ENCODE measurements at places on chromosomes 2 and 18.
A peak's percentile ranks its signal among the peaks of the same experiment; 100 is the strongest.

- DNase-seq: no peak
These were observed 20.0 kb downstream of the ID2 start for GRCh38 chr2:8701681-8702379.

- no peak for DNase-seq
These were observed 155.3 kb upstream of the TWIST2 start for GRCh38 chr2:238692562-238692961.

- DNase-seq: no peak
These were observed 9.8 kb upstream of the PAPOLG start for GRCh38 chr2:60746318-60746717.

DNA sequence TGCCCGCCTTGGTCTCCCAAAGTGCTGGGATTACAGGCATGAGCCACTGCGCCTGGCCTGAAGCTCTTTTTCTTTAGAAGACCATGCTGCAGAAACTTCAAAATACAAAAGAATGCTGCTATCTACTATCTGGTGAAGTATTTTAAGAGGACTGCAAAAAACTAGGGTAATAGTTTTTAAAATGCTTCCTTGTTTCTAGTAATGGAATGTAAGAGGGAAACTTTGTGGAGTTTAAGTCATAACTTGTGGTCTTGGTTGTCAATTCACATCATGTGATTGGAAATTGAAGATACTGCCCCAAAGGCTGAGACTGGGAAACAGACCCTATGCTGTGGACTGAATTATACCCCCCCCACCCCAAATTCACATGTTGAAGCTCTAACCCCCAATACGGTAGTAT, 68.3 kb downstream of the B3GNT2 start:
- DNase-seq: no peak

DNA sequence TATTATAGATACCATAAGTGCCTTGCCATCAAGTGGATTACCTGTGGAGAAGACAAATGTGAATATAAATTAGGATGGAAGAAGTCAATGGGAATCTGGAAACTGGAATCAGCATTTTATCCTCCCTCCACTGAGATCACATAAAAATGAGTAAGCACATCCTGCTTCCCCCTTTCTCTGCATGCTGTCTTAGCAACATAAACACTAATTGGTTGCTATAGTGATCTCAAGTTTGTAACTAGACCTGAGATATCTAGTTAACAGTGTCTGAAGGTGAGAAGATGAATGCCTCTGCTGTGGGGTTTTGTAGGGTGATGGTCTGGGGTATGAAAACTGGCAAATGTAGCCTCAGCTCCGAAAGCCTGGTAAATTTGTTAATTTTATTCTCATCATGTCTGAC, 1357.5 kb upstream of the CELF4 start:
- no peak for DNase-seq

DNA sequence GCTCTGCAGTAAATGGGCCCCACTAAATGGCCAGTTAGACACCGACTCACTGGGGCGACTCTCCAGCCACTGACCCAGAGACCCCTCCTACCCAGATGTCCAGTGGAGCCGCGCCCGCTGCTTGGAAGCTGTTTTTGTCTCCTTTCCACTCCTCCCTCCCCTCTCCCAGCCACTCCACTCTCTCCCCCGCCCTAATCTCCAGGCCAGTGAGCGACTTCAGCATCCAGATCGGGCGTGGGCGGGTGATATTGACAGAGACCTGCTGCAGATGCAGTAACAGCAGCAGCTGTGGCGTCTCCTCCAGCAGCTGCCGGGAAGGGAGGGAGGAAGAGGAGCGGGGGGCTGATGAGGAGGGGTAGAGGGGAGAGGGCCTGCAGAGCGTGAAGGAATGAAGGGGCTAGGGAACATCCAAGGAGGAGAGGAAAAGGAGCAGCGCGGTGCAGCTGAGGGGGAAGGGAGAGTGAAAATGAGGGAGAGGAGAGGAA, at the start of gene SCN7A:
SCN7A (minus strand) TSS at position 110 of the 485 bp plus-strand sequence. CDS start 16,553 bp downstream, outside the sequence.
- DNase-seq: peak; percentile 86

GRCh38 chr18:59629894-59630293, 67.3 kb downstream of the CCBE1 start:
- no peak for DNase-seq

DNA sequence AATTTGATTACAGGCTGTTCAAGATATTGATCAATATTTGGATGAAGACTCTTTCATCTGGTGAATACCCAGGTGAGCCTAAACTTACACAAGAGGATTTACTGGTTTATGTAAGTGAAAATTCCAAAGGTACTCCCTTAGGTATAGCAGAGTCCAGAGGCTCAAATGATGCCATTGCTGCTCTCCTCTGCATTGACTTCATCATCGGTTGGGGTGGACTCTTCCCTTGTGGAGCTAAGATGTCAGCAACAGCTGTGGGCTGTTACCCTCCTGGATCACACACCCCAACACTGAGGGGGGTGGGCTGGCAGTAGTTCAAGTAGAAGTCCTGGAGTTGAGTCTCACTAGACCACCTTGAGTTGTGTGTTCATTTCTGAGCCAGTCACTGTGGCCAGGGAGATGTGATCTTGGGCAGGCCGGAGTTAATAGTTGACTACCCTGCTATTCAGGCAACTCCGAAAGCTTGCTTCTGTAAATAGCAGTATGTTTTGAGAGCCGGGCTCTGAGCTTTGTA, 236.9 kb downstream of the PTPRM start:
- no peak for DNase-seq

DNA sequence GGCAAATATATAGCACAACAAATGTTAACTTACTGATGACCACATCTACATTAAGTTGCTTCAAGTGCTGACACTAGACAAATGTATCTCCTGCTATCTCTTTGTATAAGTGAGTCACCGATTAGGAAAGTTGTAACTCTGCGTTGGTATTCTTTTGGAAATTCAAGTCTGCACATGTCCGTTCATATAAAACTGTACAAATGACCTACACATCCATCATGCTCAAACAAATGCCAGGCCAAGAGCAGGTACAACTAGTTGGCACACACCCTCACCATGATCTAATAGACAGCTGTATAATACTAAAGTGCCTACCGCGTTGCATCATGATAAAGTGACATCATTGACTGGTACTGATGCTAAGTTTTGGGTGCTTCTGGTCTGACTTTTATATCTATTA, 141.1 kb downstream of the RBMS1 start:
- no peak for DNase-seq

DNA sequence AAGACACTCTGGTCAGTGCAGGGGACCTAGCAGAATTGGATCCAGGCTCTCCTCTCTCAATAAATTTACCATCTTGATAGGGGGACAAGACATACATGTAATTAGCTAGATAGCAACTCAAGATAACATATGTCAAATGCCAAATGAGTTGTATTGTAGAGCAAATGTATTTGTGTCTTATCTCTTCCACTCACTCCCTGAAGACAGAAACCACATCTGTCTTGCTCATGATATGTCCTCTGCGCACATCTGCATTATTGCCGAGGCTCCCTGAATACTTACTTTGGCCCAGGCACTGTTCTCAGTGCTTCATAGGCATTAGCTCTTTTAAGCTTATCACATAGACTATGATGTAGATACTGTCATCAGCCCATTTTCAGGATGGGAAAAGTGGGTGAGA, 122.9 kb upstream of the GATA6 start:
- DNase-seq: no peak

- DNase-seq: no peak
These were observed 81.3 kb downstream of the CDC42EP3 start for GRCh38 chr2:37590119-37590571.

- peak; percentile 25 for DNase-seq
These were observed 163.9 kb downstream of the LDLRAD4 start for GRCh38 chr18:13382366-13382953.

DNA sequence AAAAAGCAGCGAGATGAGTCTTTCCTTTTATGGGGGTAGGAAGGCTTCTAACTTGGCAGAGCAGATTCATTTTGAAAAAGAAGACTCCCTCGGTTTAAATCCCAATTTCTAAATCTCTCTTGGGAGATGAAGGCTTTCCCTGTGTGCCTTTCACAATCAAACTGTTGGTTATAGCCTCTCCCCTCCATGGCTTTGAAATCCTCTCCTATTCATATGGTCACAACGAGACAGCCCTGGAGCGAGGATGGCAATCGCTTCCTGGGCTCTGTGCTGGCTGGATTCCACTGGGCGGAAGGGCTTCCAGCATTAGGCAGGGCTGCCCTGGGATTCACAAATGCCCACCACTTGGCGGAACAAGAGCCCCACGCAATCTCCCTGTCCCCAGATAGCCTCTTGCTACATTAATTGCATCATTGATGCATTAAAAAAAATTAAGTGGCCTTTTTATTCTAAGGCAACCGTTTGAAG, 1.6 kb downstream of the CAVIN2 start:
- DNase-seq: peak; percentile 58

DNA sequence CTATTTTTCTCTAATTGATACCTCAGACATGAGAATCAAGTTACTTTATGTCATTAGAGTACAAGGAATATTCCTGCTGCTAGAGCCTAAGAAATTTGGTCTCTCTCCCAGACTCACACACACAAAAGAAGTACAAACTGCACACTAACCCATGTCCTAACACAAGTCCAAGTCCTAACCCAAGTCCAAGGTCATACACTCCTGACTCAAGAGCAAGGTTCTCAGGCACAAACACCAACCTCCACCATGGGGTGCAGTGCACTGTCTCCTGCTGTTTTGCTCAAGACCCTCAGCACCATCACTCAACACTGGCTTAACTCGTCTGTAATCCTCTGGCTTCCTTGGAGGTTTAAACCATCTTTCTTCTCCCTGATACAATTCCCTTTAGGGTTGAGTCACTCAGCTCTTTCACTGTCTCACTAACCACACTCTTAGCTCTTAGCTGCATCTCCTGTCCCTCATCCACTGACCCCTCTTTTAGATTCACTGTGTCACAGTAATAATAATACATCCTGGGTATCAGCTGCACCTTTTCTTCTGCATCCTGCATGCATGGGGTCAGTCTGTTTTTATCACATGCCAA, 129.8 kb downstream of the BCL2L11 start:
- no peak for DNase-seq

GRCh38 chr2:200320344-200320743, 13.9 kb downstream of the SPATS2L start:
- no peak for DNase-seq

DNA sequence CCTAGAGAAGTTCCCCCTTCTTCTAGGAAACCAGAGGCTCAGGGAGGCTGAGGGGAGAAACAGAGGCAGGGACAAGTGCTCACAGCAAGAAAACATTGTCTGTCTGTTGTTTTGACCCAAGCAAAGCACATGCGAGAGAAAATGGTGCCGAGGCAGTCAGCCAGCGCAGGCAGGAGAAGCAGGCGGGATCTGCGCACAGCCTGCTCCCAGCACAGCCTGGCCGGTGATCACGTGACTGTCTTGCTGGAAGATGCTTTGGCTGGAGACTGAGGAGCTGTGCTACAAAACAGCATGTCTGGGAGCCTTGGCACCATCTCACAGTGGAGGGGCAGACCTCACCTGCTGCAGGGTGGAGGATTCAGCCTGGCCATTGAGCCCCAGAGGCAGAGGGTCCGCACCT, 93.7 kb upstream of the MYCN start:
- no peak for DNase-seq

- no peak for DNase-seq
These were observed 40.5 kb downstream of the IRS1 start for GRCh38 chr2:226758921-226759640.

DNA sequence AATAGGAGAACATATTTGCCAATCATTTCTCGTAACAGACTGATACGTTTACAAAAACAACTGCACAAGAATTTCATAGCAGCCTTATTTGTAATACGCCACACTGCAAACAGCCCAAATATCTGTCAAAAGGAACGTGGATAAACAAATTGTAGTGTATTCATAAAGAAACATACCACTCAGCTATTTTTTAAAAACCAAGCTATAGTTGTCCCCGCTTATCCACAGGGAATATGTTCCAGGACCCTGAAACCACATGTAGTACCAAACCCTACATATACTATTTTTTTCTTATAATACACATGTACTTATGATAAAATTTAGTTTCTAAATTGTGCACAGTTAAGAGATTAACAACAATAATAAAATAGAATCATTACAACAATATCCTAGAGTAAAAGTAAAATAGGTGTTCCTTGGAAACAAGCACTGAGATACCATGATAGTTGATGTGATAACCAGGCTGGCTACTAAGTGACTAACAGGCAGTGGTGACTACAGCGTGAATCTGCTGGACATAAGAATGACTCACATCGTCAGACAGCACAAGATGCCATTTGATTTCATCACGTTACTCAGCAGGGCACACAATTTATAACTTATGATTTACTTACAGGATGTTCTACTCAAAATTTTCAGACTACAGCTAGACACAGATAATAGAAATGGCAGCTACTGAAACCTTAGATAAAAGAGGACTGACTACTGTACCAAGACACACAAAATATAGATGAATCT, 367.4 kb downstream of the NCKAP5 start:
- no peak for DNase-seq

DNA sequence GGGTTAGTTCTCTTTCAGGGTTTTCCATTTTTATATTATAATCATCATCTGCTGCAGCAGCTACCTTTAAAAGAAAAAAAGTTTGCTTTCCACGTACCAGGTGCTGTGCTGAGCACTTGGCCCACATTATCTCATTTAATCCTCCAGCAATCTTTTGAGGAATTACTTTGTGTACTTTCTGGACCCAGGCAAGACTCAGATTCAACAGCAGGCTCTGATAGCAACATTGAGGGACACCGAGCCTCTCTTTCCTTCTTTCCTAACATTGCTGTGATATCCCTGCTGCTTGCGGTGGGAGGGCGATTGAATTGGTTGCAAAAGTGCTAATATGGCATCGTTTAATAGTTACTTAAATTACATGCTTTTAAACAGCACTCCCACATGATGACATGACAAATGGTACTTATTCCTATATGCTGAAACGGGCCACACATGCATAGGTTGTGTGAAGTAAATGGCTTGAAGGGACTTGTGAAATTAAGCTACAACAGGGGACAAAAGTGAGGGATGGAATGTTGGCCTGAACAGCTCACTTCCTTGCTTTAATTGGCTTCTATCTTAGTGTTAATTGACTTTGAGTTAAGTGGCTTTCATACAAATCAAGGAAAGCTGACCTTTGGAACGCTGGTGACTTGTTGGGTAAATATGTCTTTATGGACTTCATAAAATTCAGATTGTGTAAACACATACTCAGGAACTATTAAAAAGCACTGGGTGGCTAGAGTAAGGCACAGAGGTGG, 21.2 kb downstream of the SPRED2 start:
- DNase-seq: no peak

DNA sequence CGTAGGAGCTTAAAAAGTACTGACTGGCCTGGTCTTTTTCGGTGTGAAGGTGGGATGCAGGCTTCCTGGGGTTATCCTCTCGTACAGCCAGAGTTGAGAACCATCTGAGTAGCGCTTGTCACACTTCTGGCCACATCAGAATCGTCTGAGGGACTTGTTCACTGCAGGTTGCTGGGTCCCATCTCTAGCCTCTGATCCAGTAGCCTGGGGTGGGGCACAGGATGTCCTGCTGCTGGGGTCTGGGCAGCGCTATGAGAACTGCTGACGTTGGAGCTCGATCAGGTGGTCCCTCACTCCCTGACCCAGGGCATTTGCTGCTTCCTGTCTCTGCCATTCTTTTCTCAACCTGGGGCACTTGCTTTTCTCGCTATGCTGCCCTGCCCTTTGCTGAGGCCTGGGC, 7.1 kb upstream of the IL1R2 start:
- DNase-seq: no peak

- no peak for DNase-seq
These were observed 19.8 kb downstream of the SPIRE1 start for GRCh38 chr18:12637901-12638643.

GRCh38 chr2:216671791-216672343, 23.5 kb downstream of the IGFBP5 start:
- DNase-seq: no peak

- no peak for DNase-seq
These were observed 1.3 kb downstream of the RASGRP3 start for GRCh38 chr2:33477473-33478468.

GRCh38 chr2:21406911-21407310, 283.1 kb downstream of the TDRD15 start:
- DNase-seq: no peak

All from ecto neural progenitor cell (in vitro differentiated cells).